ENCODE measurements at places on chromosomes 3 and 15.

GRCh38 chr15:59245559-59245958 lies 38.9 kb downstream of the LDHAL6B start:
- DNase-seq: no peak

DNA sequence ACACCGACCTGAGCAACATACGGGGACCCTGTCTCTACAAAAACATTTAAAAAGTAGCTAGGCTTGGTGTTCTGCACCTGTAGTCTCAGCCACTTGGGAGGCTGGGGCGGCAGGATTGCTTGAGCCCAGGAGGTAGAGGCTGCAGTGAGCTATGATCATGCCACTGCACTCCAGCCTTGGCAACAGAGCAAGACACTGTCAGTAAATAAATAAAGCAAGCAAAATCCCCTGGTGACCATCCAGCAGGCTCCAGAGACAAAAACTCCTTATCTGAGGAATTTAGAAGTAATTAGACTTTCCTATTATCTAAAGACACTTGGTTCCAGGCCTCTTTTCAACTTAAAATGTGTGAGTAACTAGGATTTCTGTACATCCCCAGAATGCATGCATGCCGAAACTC lies 29.5 kb upstream of the ZNF774 start:
- DNase-seq: no peak

GRCh38 chr3:12357456-12357855 lies 68.6 kb downstream of the PPARG start:
- DNase-seq: no peak

- no peak for DNase-seq
Observed at GRCh38 chr3:103644450-103644849, 1209.6 kb downstream of the ZPLD1 start.

DNA sequence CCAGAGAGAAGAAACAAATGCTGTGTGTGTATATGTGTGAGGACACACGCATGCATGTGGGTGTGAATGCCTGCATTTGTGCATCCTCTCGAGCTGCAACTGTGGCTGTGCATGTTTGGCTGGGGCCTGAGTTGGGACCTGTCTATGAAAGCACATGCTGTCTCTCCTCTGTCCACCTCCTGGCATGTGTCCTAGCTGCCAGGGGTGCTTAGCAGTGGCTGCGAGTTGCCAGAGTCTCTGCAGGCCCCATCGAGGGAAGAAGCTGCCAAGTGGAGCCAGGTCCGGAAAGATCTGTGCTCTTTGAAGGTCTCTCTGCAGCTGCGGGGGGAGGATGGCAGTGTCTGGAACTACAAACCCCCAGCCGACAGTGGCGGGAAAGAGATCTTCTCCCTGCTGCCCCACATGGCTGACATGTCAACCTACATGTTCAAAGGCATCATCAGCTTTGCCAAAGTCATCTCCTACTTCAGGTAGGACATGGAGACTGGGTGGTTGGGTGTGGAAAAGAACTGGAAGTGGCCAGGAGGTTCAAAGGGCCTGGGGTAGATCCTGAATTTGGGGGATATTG lies 30.7 kb downstream of the NR1I2 start:
- DNase-seq: no peak

DNA sequence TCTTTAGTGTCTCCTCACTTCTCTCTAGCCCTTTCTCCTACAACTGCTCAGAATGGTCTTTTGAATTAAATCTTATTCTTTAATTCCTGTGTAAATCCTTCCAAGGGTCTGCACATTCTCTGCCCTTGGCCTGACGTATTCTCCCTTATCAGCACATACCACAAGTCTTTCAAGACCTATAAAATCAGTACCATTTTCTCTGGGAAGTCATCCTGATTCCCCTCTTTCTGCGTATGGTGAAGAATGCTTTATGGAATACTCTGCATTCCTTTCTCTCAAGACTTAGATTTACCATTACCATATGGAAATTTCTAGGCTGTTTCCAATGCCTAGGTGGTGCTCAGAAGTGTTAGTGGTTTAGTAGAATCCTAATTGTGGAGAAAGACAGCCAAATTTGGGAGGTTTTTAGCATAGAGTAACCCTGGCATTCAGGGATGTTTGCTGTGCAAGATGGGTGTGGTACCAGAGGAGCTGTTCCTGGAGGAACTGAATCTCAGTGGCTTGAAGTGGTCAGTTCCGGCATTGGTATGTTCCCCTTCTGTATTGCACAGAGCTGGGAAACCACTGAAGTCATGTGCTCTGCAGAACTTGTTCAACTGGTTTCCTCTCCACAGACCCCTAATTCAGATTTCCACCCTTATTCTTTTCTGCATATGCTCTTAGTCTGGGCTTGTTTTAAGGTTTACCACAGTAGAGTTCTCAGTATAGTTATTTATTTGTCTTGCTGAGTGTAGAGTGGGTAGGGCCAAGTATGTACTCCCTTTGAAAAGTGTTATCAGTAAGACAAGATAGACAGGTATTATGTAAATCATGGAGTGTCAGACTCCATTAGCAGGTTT lies 24.5 kb downstream of the IQGAP1 start:
- peak; percentile 79 for DNase-seq

GRCh38 chr3:110521019-110521418 lies 550.6 kb upstream of the NECTIN3 start:
- DNase-seq: peak; percentile 10

GRCh38 chr3:151992326-151993041 lies 119.0 kb downstream of the SUCNR1 start:
- no peak for DNase-seq

DNA sequence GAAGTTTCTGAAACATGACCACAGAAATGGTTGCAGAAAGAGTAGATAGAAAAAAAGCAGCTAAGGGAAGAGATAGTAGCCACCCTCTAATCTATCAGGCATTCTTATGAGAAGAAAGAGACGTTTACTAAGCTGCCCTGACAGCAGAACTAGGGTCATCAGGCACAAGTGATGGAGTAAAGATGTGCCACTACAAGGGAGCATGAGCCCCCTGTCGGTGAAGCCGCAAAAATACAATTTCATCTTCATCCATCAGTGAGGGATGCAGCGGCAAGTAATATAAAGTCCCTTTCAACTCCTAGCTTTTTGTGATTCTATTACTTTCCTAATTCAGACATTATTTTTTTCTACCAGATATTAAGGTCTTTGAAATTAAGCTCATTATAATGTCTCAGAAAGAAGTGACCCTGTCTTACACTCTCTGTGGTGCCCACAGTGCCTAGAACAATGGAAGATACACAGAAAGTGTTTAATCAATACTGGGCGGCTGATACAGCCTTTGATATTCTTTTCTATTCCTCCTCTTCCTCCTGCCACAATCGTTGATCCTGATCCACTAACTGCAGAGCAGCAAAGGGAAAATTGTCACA lies 651.6 kb downstream of the NTRK3 start:
- DNase-seq: no peak

DNA sequence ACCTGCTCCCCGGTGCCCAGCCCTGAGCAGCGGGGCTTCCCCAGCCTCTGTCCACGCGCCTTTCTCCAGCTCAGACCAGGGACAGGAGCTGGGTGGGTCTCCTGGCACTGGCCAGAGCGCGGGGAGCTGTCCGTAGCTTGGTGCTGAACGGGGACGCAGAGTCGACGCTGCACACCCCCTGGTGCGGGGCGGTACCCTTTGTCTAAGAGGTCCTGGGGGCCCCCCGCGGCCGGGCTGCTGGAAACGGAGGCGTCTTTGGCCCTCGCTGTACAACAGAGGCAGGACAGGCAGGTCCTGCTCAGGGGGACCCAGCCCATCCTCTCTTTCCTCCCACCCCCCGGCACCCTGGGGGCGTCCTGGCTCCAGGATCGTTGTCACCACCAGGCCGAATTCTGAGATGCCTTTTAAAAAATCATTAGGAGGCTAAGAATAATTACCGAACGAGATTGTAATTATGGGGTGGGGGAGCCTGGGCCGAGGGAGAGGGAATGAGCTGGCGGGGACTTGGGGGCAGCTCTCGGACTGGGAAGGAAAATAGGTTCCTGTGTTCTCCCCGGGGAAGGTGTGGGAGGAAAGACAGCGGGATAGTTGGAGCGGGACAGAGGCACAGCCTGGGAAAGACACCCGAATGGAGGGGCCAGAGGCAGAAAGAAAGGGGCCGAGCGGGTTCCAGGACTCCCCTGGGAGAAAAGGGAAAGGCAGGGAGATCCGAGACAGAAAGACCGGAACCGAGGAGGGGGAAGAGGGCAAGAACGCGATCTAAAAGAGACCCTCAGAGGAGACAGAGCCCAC lies 4.1 kb upstream of the SKOR1 start:
- DNase-seq: no peak

DNA sequence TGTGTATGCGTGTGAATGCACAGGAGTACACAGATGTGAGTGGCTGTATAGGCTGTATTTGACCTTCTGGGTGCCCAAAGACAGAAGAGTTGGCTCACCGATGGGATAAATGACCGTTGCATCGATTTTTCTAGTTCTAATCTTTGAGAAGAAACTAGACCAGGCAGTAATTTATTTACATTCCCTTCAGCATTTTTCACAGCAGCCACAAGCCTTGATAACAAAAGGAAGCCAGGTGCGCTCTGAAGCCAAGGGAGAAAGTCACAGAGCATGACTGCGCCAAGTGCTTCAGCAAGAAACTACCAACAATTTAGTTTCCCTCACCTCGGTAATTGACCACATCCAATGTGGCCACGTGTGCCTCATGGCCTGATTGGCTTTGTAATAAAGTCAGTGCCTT lies 5.9 kb upstream of the FAM3D start:
- DNase-seq: peak; percentile 13

DNA sequence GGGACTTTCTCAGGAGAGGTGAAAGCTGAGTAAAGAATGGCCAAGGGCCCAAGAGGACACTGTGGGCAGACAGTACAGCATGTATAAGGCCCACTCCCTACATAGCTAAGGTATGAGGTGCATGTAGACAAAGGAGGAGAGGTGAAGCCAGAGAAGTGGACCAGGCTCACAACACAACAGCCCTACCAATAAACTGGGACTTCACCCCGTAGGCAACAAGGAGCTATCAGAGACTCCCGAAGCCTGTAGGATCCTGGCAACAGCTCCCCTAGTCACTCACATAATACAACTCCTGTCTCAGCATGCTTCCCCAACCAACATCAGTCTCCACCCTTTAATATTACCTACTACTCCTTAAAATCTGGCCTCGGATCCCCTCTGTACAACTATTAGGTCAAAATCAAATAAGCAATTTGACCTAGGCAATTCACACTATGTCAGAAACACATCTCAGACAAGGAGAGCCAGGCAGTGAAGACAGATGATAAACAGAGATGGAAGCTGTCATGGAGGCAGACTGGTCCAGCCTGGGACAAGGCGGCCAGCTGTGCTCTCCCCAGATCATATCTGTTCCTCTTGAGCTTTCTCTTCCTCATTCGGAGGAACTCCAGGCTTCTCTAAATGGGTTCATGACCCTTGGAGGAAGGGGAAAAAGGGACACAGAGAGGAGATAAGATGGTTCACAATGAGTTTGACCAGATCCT lies 1.4 kb downstream of the XXYLT1 start:
- DNase-seq: no peak

- no peak for DNase-seq
Observed at GRCh38 chr3:88019024-88019423, 39.8 kb downstream of the CGGBP1 start.

DNA sequence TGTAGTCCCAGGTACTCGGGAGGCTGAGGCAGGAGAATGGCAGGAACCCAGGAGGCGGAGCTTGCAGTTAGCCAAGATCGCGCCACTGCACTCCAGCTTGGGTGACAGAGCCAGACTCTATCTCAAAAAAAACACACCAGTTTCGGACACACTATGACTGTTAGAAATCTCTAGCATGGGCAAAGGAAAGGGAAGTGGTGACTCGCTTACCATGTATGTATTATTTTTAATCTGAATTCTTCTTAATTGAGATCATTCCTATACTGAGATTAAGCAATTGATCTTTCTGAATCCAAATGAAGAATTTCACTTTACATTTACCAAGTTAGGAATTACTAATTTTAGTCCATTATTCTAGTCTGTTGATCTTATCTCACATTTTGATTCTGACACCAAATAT lies 459.2 kb upstream of the ALCAM start:
- DNase-seq: no peak

DNA sequence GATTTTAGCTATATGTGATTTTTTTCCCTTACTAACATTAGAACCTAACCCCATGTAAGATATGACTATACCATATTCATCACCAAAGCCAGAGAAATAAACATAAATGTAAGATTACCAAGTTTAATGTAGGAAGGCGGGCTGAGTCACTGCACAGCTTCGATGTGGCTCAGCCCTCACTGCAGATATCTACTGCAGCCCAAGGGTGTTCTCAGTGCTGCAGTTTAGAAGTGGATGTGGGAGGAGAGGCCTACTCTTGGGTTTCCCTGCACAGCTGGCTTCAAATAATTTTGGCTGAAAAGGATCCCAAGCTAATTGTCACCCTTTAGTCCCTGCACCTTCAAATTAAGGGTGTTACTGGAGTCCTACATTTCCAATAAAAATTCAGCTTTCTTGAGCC lies 9.3 kb downstream of the ARPP19 start:
- no peak for DNase-seq

GRCh38 chr3:185586686-185587039 lies 568 bp downstream of the SENP2 start:
- no peak for DNase-seq

DNA sequence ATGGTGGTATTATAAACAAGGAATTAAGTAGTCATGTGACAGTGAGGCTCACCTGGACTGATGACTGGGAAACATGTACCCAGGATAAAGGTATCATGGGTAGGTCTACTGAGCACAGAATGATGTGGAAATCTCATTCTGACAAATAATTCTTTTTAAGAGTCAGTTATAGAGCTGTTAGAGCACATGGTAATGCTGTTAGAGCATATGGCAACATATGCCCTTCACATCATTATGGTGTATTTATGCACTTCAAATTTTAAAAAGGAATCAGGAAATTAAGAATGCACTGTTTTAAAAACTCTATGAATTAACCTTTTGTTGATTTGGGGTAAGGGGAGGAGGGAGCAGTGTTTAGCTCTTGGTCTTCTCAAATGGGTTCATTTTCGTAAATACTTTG lies 1.7 kb downstream of the SLC6A20 start:
- DNase-seq: no peak

DNA sequence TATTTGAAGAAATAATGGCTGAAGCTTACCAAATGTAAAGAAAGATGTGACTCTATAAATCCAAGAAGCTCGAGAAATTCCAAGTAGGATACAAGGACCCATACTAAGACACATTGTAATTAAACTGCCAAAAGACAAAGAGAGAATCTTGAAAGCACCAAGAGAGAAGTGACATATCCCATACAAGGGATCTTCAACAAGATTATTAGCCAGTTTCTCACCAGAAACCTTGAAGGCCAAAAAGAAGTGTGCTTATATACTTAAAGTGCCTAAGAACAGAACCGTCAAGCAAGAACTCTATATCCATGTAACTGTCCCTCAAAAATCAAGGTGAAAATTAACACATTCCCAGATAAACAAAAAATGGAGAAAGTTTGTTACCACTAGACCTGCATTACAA lies 220.5 kb downstream of the ADAMTS17 start:
- DNase-seq: no peak

DNA sequence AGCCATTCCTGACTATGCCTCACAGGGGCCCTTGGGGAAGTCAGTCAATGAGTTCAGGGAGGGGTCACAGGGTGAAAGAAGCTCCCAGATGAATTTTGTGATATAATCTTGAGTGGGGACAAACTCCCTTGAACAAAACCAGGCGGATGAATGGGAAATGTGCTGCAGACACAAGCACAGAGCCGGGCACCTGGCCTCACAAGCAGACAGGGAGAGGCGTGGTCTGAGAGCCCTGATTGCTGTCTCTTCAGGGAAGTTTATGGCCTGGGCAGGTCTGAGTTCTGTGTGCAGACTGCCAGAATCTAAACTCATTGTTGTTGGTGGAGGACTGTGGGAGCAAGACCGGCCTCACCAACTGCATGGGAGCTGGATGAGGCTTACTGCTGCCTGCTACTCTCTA lies 591.8 kb downstream of the EPHA3 start:
- DNase-seq: no peak

All from Calu3 (cell line).